Left renal cortex interstitium (tissue), 4 donors: ENCODE measurements at places on chromosomes 6 and 20. TPM values are rescaled to one million over a fixed set of nuclear protein-coding genes. Genes with fewer than 3 reads are reported as not detected.

The FAM50B gene
- 11.3 TPM for polyA plus RNA-seq

The SLC2A10 gene
- 16.9 TPM for polyA plus RNA-seq

The L3MBTL1 gene
- polyA plus RNA-seq = 9.5 TPM

The PSORS1C1 gene
- polyA plus RNA-seq = 0.34 TPM

The TNFRSF6B gene
- 1.6 TPM for polyA plus RNA-seq

The ENPP4 gene
- 13.7 TPM for polyA plus RNA-seq

The OLIG3 gene
- not detected for polyA plus RNA-seq

The NOX3 gene
- polyA plus RNA-seq = 3.1 TPM

The HLA-F gene
- 2.6 TPM for polyA plus RNA-seq

DNA sequence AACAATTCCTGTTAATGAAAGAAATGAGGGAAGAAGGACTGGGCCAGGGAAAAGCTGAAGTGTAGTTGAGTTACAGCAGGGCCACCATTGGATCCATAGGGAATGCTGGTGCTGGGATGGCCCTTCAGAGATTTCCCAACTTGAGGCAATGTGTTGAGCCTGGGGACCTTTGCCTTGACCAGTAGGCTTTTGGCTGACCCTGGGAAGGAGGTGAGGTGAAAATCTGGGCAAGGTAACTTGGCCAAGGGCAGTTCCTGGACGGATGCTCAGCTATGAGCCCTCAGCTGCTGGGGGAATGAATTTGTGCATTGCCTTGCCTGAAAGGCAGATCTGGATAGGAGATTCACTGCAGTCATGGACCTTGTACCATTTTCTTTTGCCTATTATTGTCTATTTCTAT, 20.4 kb downstream of the UTRN start:
- DNase-seq = no peak

- no peak for DNase-seq
Measured at GRCh38 chr6:130928158-130928912, 101.1 kb downstream of the SMLR1 start.

- DNase-seq = no peak
Measured at GRCh38 chr6:163955756-163956155, 541.2 kb downstream of the QKI start.

DNA sequence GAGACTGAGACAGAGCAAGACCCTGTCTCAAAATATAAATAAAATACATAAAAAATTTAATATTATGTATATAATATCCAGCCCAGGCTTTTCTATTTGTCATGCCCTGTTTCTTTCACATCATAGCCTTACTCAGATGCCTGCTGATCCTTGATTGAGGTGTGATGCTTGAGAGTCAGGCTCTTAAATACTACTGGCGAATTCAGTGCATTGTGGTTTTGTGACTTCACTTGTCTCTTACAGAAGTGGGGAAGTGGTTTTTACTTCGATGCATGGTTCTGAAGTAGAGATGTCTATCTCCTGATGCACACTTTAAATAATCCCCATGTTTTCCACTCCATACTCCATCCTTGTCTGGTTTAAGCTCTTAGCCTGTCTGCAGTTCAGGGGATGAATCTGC, 29.1 kb downstream of the ASXL1 start:
- DNase-seq = no peak

- DNase-seq = no peak
Measured at GRCh38 chr6:133243723-133244305, 2.7 kb downstream of the EYA4 start.

DNA sequence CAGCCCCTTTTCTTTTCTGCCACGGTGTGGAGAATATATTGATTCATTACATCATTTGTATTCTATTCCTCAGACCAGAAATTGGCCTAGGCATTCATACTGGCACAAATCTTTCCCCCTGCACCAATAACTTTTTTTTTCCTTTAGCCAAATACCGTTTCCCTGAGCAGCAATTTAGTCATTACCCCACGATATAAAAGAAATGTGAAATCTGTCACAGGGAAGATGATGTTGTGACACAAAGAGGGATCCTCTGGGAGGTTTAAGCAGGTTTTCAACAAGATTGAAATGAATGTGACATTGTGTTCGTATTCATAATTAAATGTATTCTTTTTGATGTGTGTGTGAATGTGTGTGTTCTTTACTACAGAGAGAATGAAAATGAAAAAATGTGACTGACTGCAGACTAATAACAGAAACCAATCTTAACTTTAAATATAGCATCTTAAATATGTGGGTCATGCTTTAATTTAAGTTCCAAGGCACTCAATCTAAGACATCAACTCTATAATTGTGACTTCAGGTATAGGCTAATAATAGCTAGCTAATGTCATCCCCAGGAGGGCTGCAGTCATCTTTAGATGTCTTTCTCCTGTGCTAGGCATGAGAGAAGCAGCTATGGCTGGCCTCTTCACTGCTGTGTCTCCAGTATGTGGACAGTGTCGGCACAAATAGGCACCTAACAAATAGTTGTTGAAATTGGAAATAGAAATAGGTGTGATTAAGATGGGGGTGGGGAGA, 177.7 kb downstream of the BTBD3 start:
- DNase-seq = no peak

DNA sequence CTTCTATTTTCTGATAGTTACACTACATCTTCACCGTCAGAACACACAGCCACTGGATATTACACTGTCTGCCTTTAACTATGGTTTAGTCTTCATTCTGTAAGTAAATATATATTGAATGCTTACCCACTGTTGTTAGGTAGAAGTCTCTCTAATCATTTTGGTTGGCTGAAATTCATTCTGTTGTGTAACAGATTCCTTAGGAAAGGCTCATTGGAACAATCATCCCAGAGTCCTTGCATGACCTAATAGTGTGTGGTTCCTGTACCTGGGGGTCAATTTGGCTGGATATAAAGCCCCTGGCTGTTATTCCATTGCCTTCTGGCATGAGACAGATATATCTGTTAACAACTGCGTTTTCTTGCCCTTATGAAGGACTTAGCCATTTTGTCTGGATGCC, 9.9 kb downstream of the BLOC1S5 start:
- no peak for DNase-seq

GRCh38 chr6:40579101-40579500, 8.1 kb downstream of the LRFN2 start:
- DNase-seq = no peak

DNA sequence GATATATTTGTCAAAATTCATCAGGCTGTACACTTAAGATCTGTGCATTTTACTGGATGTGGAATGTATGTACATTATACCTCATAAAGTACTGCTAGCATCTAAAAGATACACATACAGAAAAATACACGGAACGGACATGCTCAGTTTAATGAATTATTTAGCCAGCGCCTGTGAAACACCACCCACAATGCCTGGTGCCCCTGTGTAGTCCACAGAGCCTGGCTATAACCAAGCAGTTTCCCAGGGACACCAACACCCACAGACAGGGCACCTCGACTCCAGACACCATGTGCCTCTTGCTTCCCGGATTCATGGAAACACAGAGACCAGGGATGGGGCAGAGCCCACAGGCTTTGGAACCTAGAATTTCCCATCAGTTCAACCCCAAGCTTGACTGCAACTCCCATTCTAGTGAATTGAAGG, 17.4 kb upstream of the ARMC12 start:
- DNase-seq = no peak

GRCh38 chr6:158847786-158848185, 28.6 kb upstream of the EZR start:
- no peak for DNase-seq

GRCh38 chr20:51728737-51729136, 39.5 kb downstream of the ATP9A start:
- no peak for DNase-seq

DNA sequence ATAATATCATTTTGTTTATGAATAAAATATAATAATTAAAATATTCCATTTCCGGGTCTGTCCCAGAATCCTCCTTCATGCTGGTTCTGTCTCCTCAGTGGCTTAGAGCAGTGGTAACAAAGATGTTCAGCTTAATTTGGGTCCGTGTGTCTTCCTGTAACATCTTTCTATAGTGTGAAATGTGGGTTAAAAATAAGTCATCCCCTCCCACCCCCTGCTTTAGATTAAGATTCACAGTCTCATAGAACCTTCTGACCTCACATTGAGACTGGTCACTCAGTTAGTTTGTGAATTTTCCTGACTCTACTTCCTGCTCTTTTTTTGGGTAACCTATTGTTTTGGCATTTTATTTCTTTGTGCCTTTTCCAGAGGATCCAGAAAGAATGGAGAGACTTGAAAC, 55.2 kb downstream of the SLX4IP start:
- no peak for DNase-seq

DNA sequence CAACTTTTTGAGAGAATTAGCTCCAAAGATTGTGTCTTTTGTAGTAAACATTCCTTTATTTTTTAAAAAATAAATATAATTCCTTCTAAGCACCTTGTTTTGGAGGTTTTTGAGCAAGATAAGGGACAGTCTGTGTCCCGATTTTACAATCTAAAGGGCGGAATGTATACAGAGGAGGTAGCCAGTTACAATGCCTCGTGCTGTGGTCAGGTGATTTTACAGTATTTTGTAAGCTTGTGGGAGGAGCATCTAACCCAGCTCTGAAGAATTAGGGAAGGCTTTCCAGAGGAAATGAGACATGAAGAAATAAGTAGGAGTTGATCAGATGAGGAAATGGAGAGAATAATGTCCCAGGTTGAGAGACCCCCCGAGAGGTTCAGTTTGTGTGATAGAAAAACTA, 1.3 kb downstream of the HINT3 start:
- DNase-seq = no peak

DNA sequence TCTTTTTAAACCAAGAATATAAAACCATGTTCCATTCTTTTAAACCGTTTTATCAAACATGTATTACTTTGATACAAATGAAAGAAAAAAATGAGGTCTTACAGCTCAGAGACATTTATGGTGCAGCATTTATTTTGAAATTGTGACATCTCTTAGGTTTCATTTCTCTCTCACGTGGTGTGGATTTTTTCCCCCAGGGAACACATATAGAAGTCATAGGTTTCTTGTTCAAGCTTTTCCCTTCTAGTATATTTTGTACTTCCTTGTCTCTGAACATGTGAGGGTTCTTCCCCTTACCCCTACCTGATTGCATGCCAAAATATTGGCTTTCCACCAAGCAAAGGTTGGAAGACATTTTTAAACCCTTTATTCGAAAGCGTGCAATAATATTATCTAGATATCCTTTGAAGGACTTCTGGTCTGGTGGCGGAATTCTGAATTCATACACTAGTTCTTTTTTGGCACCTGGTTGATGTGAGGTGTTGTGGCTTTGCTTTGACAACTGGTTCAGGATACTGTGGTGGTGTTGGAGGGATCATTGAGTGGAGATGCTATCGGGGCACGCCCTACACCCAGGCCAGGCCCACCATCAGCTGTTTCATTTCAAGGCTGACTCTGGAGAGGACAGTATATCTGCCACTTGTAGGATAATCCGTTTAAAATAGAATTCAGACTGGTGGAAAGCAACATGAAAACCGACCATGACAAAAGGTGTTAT, 5.6 kb upstream of the FAM50B start:
- no peak for DNase-seq

GRCh38 chr6:37819802-37820717, 533 bp downstream of the ZFAND3 start:
- DNase-seq = no peak

- no peak for DNase-seq
Measured at GRCh38 chr6:88872962-88873361, 90.5 kb downstream of the RNGTT start.

DNA sequence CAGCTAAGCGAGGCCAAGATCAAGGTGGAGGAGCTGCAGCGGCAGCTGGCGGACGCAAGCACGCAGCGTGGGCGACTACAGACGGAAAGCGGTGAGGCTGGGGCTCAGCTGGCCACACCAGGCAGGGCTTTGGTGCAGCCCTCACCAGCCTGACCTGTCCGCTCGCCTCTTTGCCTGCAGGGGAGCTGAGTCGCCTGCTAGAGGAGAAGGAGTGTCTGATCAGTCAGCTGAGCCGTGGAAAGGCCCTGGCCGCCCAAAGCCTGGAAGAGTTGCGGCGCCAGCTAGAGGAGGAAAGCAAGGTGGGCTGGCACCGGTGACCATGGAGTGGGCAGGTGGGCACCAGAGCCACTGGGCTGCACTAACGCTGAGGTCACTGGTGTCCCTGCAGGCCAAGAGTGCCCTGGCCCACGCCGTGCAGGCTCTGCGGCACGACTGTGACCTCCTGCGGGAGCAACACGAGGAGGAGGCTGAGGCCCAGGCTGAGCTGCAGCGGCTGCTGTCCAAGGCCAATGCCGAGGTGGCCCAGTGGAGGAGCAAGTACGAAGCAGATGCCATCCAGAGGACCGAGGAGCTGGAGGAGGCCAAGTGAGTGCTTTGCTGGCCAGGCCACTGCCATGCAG, 42.8 kb downstream of the MYH7B start:
- DNase-seq = no peak

DNA sequence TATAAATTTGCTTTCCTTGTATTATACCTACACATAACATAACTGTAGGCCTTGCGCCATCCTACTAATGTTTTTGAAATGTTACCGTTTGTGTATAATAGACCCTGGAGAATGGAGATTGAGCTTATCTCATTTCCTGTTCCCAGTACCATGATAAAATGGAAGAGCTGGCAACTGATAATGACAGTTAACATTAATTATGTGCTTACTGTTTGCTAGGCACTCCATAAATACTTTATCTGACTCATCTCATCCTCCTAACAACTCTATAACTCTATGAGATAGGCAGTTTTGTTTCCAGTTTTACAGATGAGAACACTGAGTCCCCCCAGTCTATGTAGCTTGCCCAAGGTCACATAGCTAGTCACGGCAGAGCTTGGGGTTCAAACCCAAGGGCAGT, 396.7 kb downstream of the SYNE1 start:
- DNase-seq = no peak
